ENCODE measurements at places on chromosomes 7 and 10.

- DNase-seq: no peak
Measured at GRCh38 chr10:43287056-43288007, 20.5 kb upstream of the RASGEF1A start.

GRCh38 chr7:22093001-22093400, 147.3 kb upstream of the CDCA7L start:
- no peak for DNase-seq

GRCh38 chr10:43203448-43204041, 63.3 kb downstream of the RASGEF1A start:
- DNase-seq: no peak

GRCh38 chr7:81449105-81449504, 320.7 kb downstream of the HGF start:
- no peak for DNase-seq

- DNase-seq: no peak
Measured at GRCh38 chr7:157501581-157501980, 164.8 kb downstream of the DNAJB6 start.

- no peak for DNase-seq
Measured at GRCh38 chr10:132458586-132459300, 61.7 kb downstream of the PWWP2B start.

GRCh38 chr7:134667899-134668298, 21.2 kb downstream of the BPGM start:
- no peak for DNase-seq

- no peak for DNase-seq
Measured at GRCh38 chr10:126497672-126498071, 109.4 kb upstream of the ADAM12 start.

DNA sequence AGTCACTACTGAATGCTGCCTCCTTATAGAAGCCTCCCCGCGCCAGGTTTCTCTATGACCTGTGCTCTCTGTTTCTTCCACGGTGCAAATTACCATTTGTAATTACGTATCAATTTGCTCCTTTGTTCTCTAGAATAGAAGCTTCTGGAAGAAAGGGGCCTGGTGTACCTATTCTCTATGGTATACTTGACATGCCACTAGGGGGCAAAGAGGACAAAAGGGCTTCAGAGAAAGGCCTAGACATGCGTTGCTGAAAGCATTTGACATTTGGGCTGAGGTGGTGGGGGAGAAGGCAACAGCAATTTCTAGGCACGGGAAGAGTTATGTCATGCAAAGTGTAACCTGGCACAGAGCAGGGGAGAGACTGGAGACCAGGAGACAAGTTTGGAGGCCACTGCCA, 148.7 kb downstream of the WDR11 start:
- no peak for DNase-seq

GRCh38 chr7:140689199-140690152, 7.0 kb upstream of the NDUFB2 start:
- DNase-seq: no peak

DNA sequence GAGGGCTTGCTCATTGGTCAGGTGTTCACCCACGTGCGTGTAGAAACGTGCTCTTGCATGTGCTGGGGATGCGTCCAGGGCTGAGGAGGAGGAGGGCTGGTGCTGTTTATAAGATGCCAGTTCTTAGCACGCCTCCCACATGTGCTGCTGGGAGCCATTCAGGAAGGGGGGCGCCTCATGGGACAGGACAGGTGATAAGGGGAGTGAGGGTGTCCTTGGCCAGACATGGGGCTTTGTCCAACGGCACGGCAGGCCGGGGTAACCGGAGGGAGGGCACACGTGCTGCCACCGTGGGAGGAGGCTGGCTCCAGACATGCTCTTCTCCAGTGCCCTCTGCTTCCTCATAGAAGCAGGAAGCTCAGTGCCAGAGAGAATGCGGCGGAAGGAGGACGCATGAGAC, 150.0 kb downstream of the ZMYND11 start:
- DNase-seq: no peak

DNA sequence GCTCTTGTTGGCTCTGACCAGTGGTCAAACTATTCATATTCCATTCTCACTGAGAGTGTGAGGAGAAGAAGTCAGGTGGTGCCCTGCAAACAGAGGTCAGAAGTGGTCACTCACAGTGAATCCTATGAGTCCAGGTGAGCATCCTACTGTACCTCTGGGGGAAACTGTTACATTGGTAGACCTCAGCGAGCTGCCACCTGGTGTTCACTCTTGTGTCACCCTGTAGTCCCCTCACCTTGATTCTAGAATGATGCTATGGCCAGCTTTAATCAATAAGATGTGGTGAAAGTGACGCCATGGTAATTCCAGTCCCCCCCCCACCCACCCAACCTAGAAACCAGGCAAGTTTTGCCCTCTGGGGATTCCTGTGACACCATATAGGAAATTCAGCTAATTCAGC, 1.2 kb upstream of the AMPH start:
- DNase-seq: no peak

- DNase-seq: no peak
Measured at GRCh38 chr7:70693686-70694433, 438.1 kb upstream of the GALNT17 start.

GRCh38 chr7:43871064-43871463, 1.7 kb upstream of the MRPS24 start:
- no peak for DNase-seq
